PC-3 (cell line): ENCODE measurements at places on chromosomes 7 and 10.
A peak's percentile ranks its signal among the peaks of the same experiment; 100 is the strongest.

- DNase-seq = no peak
Observed at GRCh38 chr7:55249332-55249731, 115.8 kb upstream of the LANCL2 start.

- no peak for DNase-seq
Observed at GRCh38 chr7:114530057-114530611, 115.5 kb downstream of the FOXP2 start.

- peak; percentile 62 for DNase-seq
Observed at GRCh38 chr10:106189292-106189691, 975.2 kb downstream of the SORCS1 start.

DNA sequence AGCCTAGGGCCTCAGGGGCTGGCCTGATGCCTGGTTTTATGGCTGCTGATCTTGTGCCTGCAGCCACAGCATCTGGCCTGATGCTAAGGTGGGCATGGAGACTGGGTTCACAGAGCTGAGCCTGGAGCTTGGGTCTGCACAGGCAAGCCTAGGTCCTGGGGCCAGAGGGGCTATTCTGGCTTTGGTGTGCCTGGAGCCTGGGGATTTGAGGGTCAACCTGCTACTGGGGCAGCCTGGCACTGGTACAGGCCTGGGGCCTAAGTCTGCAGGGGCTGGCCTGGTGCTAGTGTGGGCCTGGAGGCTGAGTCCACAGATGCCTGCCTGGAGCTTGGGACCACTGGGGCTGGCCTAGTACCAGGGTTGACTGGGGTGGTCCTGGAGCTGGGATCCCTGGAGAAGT, 481.8 kb upstream of the GHITM start:
- no peak for DNase-seq

DNA sequence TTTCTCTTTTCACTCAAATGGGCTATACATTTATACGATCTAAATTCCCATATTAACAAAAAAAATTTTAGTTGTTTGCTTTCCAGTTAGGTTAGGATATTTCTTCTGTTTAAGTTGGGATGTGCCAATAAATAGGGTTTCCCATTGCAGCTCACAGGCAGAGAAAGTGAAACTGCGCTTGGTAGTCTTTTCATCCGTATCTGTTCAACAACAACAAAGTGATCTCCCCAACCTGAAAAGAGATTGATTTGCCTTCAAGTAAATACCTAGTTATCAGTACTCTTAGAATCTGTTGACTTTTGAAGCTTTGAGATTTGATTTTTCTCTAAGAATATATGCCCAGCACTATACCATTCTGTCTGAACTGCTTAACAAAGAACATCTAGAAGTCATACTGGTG, 143.4 kb downstream of the DYNC1I1 start:
- no peak for DNase-seq
